ENCODE measurements at places on chromosomes 7 and 10. TPM values are rescaled to one million over a fixed set of nuclear protein-coding genes. Genes with fewer than 3 reads are reported as not detected.

Gene TMEM130
- not detected for total RNA-seq

- no peak for DNase-seq
These were observed 152.1 kb downstream of the OAT start for GRCh38 chr10:124266468-124267230.

Gene OPN4
- not detected for total RNA-seq

- no peak for DNase-seq
These were observed 409.2 kb downstream of the DNAJB6 start for GRCh38 chr7:157745721-157746709.

Gene TMEM176A
- total RNA-seq = not detected

Gene FZD8
- 0.65 TPM for total RNA-seq

- DNase-seq = no peak
These were observed 5.1 kb downstream of the LRRC72 start for GRCh38 chr7:16531707-16532106.

Gene H2BK1
- total RNA-seq = not detected

Gene USP6NL
- total RNA-seq = 0.80 TPM

DNA sequence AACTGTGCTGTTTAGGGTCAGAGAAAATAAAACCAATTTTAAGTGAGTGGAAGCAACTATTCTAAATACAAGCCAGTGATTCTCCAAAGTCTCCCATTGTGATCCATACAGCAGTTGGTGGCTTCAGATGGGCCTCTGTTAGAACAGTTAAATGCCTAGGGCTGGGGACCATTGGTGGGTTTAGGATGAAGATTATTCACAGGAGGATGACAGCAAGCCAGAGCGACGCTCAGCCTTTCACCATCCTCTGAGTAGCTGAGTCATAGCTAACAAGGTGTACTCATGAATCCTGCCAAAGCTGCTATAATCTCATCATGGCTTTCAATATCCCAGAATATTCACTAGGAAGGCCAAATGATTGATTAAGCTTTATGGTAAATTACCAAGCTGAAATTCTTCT lies 39.6 kb downstream of the STARD3NL start:
- DNase-seq = no peak

DNA sequence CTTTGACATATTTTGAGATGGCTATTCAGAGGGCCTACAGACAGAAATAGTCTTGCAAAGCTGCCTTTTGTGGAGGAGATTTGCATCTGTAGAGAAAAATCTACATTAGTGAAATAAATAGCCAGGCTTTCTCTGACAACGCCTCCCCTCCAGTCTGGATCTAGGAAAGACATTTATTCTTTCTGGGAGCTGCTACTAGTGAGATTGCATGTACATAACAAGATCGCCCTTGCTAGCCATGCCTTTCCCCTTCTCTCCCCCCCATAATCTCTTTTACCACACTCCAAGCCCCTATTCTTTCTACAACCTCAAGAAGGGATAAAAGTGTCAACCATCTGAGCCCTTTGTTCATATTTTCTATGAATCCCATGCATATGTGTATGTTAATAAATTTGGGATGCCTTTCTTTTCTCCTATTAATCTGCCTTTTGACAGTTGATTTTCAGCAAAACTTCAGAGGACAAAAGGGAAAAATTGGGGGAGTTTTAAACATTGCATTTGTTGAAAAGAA lies 194.2 kb downstream of the SNX13 start:
- no peak for DNase-seq

DNA sequence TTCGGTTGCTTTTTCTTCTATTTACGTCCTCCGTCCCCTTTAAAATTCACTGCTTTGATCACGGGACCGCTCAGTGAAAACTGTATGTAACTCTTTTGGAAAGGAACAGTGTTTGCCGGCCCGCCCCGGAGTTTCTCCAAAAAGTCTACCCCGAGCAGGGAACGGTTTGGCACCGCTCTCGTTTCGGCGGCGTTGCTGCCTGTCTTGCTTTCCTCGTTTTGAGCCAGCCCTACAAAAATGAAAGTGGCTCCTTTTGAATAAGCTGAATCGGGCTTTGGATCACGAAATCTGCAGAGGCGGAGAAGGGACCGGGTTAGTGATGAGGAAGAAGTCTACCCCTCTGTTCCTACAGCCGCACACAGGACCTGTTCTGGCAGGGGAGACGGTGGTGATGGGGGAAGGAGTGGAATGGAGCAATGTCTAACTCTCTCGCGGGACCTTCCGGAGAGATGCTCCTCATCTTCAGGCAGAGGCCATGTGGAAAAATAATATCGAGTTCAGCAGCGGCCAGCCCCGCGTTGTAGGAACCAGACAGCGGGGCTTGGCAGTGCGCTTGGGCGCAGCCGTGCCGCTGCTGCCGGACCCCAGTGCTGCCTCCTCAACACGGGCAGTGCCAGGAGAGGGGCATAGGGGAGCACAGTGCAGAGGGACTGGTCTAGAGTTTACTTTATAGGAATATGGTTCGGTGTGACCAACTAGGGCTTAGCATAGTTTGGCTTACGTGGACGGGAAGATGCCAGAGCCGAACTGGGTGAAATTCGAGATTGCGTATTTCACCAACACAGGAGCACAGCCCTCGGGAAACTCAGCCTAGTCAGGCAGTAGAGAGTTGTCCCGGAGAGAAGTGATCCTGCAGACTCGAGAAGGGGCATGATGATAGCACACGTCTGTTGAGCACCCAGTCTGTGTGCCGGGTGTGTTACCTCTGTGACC lies 1.4 kb downstream of the HTRA1 start:
- DNase-seq = no peak

Gene CLEC5A
- not detected for total RNA-seq

- peak; percentile 58 for DNase-seq
These were observed 844 bp upstream of the KAT6B start for GRCh38 chr10:74825371-74826141.

Gene LOXL4
- total RNA-seq = not detected

GRCh38 chr10:33723181-33723580 lies 388.7 kb upstream of the NRP1 start:
- DNase-seq = no peak

Gene CHAT
- total RNA-seq = not detected

Gene CBX3
- 215 TPM for total RNA-seq

DNA sequence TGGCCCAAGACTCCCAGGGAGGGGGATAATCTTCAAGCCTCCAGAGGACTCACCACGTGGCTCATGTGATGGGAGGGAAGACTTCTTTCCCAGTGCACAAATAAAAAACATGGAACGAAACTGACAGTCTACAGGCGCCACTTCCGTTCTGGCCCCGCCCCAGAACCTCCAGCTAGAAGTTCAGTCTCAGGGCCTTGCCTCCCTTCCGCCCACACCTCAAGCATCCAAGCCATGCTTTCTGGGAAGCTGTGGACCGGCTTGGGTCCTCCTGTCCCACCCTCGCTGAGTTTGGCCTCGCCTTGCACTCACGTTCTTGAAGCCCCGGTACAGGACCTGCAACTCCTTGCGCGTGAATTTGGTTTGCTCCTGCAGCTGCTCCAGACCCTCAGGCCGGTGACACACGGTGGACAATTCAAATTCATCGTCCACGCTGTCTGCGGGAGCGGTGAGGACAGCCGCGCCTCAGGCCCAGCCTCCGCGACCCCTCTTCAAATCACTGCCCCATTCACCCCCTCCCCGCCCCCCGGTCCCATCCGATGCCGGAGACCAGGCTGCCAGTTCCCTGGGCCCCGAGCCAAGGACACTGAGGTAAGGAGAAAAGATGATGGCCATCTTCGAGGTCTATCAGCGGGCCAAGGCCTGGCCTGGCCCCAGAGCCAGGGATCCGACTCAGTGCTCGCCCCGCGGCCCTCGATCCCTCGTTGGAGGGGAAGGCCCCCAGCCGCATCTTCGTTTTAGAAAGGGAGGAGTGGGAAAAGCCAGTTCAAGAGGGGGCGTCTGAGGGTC lies 10.7 kb upstream of the OGA start:
- no peak for DNase-seq

- DNase-seq = no peak
These were observed 10.6 kb upstream of the LAMTOR4 start for GRCh38 chr7:100137851-100138760.

Gene CPVL
- total RNA-seq = 1.8 TPM

DNA sequence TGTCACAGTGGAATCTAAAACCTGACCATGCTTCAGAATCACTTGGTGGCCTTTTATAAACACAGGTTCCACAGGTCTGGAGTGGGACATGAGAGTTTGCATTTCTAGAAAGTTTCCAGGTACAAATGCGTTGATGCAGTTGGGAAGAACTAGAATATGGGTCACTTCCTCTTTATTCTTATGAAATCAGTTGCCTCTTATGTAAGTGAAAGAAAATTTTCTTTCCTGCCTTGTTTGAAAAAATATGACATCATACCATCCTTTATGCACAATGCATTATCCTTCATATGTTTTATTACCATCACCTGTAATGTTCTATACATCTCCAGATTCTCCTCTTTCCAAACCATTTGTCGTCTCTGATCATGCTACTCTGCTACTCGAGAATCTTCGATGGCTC lies 44.0 kb downstream of the PLXNA4 start:
- DNase-seq = no peak

Gene CCM2
- 134 TPM for total RNA-seq

DNA sequence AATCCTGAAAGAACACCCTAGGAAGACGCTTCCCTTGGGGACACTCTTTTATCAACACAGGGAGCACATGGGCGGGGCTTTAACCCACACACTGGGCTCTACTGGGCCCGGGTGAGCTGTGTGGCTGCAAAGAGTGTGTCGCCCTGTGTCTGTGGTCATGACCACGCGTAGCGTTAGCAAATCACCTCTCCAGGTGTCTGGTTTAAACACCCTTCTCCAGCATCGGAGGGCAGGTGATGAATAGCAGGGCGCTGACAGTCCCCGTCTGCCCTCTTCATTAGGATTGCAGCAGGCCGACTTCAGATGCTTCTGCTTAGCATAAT lies 127.7 kb downstream of the ADARB2 start:
- DNase-seq = no peak

Gene FLNC
- not detected for total RNA-seq

Gene PLEKHS1
- not detected for total RNA-seq

DNA sequence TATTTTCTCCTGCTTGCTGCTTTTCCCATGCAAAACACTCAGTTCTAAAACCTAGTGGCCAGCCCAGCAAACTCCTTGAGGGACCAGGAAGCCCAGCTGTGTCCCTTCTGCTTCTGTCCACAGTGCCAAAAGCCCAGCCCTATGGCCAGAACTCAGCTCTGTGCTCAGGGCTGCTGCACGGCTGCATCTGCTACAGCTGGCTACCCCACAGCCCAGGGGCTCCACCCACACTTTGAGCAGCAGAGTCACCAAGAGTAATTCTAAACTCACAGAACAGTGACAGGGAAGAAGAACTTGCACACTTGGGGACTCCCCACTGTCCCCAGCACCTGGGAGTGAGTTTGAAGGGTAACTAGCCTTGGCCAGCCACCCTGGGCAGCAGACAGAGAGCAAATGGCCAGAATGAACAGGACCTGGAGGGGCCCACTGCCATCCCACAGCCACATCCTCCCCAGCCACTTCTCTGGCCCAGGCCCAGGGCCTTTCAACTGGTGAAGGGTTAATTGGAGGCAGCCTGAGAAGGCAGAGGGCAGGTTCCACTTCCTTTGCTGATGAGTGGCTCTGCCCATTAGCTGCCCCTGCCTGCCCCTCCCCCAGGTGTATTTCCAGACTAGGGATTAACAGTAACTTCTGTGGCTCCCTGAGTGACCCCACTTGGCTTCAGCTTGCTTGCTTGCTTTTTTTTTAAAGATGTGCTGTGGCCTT lies 28.1 kb upstream of the TRIM8 start:
- no peak for DNase-seq

Data from activated CD4-positive, alpha-beta memory T cell treated with anti-CD3 and anti-CD28 coated beads, Interleukin-2, amount 10 ng/mL, durations not matched to agents 7 days and 5 days (primary cell).